OCI-LY7 (cell line): ENCODE measurements at places on chromosomes 1 and 21. TPM values are rescaled to one million over a fixed set of nuclear protein-coding genes. Genes with fewer than 3 reads are reported as not detected.

DNA sequence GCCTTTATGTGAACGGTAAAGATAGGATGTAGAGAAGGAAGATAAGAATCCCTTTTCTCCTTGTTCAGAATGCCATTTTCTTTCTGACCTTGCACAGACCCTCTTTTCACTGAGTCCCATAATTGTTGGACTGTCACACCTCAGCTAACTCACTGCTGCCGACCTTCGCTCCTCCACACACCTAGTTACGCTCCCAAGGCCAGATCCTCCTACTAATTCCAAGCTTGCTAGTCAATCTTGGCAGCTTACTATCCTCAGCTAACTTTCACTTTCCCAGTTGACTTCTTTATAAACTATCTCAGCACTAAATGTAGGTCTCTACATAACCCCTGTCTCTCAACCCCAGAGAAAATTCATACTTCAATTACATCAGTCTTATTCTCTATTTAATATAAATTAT, 471.8 kb upstream of the PRMT6 start:
- DNase-seq, result no peak

GRCh38 chr1:212247988-212248387, 37.2 kb upstream of the PPP2R5A start:
- DNase-seq, result no peak

DNA sequence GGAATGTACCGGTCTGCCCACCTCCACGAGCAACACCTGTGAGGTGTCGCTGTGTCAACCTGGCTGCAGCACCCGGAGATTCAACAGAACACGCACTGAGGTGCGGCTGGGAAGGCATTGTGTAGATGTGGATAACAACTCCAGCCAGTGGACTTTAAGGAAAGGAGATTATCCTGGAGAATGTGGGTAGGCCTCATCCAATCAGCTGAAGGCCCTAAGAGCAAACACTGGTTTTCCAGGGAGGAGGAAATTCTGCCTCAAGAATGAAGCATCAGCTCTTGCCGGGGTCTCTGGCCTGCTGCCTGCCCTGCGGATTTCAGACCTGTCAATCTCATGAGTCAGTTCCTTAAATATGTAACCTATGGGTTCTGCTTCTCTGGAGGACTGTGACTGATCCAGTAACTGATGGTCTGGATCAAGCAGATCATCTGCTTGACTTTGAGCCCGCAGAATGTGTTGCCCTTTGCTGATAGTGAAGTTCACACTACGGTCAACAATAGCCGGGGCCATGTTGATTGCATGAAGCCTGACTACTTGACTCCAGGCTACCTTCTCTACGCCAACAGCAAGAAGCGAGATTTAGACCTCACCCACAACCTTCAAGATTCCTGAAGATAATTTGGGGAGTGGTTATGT, 15.9 kb upstream of the PRDM15 start:
- DNase-seq, result no peak

GRCh38 chr1:116374353-116375147, 1.5 kb downstream of the ATP1A1 start:
- peak; percentile 46 for DNase-seq

- no peak for DNase-seq
Observed at GRCh38 chr1:5424802-5425703, 567.2 kb downstream of the NPHP4 start.

DNA sequence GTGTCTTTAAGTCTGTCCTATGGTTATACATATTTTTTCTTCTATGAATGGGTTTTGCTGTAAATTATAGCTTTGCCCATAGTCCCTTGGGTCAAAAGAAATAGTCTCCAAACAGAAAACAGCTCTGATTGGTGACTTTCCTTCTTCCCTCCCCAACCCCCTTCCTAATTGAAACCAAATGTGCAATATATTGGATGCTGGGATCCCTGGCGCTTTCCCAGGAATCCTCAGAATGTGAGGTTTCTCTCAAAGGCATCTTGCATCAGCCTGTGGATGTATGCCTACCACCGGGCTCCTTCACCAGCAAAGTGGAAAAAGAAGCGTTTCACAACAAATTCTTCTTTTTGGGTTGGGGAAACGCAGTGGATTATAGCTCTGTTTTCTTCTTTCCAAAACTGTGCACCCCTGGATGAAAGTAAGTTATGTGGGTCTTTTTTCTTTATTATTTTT, at the start of gene DDR2:
Gene DDR2, plus strand, starts transcription at position 248 of the 450 bp plus-strand sequence. CDS start 86,600 bp downstream, outside the sequence.
- no peak for DNase-seq

DNA sequence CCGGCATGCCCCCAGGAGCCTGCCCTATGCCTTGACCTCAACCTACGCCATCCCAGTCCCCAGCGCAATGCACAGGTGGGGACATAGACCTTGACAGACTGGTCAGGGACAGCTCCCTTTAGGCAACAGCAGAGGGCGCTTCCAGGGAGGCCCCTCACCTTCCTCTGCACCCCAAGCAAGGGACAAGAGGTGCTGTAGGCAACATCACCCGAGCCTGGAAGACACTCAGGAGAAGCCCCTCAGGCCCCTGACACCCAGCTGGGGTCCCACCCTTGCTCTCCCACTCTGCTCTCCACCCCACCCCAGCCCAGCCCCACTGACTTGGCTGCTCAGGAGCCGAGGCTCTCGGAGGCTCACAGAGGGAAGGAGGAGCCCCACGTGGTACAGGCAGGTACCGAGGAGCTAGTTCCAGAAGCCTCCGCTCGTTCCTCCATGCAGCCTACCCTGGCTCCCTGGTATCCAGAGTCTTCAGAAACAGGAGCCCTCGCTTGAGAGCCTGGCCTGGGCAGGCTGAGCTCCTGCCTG, 2.4 kb upstream of the WNT3A start:
- DNase-seq, result peak; percentile 53

DNA sequence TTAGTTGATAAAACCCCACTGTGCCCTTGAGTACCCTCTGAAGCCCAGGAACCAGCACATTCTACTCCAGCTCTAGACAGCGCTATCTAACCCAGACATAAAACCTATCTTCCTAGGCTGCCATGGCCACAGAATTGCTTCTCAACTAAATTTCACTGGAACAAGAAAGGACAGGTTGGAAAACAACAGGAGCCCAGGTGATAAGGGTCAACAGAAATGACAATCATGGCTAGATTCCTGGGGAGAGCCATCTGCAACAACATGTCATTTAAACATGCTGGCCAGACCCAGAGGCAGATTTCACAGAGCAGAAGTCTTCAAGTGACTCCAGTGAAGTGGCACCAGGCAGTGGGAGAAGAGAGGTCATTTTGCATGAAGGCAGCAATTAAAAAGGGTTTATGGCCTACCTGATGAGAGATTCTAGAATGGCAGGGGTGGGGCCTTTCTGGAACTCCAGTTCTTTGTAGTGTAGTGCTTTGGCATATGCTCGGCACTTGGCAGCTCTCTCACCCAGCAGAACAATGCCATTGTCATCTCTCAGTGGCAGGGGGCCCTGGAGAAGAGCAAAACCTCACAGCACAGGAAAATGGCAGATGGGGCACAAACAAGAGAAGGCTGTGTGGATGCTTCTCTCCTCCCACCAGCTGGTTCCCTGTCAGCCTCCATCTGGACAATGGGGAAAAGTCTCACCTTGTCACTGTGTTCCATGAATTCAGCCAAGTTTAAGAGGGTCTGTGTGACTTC, 9.9 kb downstream of the ANGPTL7 start:
- DNase-seq, result no peak

DNA sequence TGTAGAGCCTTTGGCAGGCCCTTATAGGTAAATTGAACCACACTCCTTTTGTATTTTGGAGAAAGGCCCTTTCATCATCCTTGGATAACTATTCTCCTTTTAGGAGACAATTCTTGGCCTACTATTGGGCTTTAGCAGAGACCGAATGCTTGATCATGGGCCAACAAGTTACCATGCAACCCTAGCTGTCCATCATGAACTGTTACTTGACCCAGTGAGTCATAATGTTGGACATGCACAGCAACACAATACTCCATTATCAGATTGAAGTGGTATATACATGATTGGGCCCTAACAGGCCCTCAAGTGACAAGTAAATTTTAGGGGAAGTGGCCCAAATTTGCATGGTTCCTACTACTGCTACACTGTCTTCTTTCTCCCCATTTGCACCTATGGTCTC, 84.4 kb downstream of the CATSPERE start:
- no peak for DNase-seq

- peak; percentile 45 for DNase-seq
Observed at GRCh38 chr1:30721812-30722537, 1.4 kb downstream of the MATN1 start.

GRCh38 chr1:8671306-8671917, 146.0 kb downstream of the RERE start:
- peak; percentile 46 for DNase-seq

DNA sequence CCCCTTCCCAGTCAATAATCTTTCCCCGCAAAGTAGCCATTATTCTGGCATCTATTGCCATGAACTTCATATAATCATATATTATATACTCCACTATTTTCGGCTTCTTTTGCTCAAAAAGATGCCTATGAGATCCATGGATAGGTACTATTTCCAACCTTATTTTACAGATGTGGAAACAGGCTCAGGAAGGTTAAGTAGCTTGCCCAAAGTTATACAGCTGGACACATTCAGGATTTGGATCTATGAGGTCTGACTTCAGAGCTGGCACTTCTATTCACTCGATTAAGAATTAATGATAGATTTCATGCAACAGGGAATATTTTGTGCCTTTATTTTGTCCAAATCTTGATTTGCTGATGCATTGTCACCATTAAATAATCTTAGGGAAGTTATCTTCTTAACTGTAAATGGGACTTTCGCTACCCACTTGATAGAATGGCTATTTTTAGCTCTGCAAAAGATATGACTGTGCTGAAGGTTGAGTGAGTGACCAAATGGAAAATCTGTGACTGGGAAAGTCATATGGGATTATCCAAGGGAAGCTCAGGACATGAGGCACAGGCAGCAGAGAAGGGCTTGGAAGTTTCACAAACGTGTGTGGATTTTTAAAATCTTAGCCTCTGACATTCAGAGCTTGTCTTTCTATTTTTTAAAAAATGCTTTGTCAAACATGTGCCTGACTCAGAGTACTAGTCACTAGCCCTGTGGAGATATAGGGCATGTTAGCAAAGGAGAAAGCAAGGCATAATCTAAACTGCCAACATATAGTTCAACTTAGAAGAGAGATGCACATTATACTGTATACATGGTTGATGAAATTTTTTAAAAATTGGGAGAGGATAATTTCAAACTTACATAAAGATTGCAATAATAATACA, 36.5 kb downstream of the GIPC2 start:
- DNase-seq, result no peak

CCDC27 gene
- not detected in 2 replicates for total RNA-seq

DNAI4 gene
- total RNA-seq, result 10.2 and 12.0 TPM in 2 replicates

TMEM82 gene
- total RNA-seq, result not detected in 2 replicates

TMEM52 gene
- total RNA-seq, result 2.5 and 2.7 TPM in 2 replicates

RGL1 gene
- total RNA-seq, result 0.20 and 0.32 TPM in 2 replicates

KRTAP19-3 gene
- total RNA-seq, result not detected in 2 replicates

HEYL gene
- not detected in 2 replicates for total RNA-seq

PRRX1 gene
- not detected in 2 replicates for total RNA-seq

C1QA gene
- total RNA-seq, result not detected in 2 replicates

S100A12 gene
- not detected in 2 replicates for total RNA-seq

CFAP141 gene
- total RNA-seq, result not detected in 2 replicates

PRDM16 gene
- total RNA-seq, result not detected in 2 replicates

CLIC6 gene
- not detected in 2 replicates for total RNA-seq
